ENCODE measurements at places on chromosomes 7 and 10.

- H3K4me1 ChIP-seq = no peaks in the 10 kb centered on the region
- H3K27ac ChIP-seq = no peak overlapping the region
- no peaks in the 10 kb centered on the region for H3K36me3 ChIP-seq
- H3K4me3 ChIP-seq = no peak overlapping the region
- no peak for DNase-seq
Measured at GRCh38 chr7:42606193-42606905, 305.5 kb downstream of the C7orf25 start.

DNA sequence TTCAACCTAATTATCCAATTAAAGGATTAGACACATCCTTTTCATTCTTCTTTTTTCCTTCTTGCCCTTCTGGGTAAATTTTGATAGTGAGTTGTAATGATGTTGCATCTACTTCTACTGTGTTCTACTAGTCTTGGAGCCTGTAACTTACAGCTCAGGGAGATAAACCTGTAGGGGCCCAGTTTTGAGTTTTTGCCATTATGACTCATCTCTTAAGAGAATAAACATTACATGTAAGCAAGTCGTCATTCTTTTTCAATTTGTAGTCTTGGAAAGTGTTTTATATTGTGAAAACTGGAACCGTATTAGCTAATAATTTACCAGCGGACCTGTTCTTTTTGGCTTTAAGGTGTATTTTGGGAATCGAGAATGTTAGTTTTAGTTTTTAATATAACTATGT, 89.7 kb upstream of the RPA3 start:
- no peaks in the 10 kb centered on the region for H3K36me3 ChIP-seq
- no peaks in the 10 kb centered on the region for H3K4me1 ChIP-seq
- no peaks in the 10 kb centered on the region for H3K27me3 ChIP-seq
- no peak for DNase-seq
- H3K27ac ChIP-seq = no peak overlapping the region

- no peak overlapping the region for H3K4me3 ChIP-seq
- DNase-seq = no peak
- no peaks in the 10 kb centered on the region for H3K4me1 ChIP-seq
- no peaks in the 10 kb centered on the region for H3K27me3 ChIP-seq
- H3K36me3 ChIP-seq = no peaks in the 10 kb centered on the region
- no peak overlapping the region for H3K27ac ChIP-seq
Measured at GRCh38 chr7:3282457-3282856, 18.6 kb upstream of the SDK1 start.

DNA sequence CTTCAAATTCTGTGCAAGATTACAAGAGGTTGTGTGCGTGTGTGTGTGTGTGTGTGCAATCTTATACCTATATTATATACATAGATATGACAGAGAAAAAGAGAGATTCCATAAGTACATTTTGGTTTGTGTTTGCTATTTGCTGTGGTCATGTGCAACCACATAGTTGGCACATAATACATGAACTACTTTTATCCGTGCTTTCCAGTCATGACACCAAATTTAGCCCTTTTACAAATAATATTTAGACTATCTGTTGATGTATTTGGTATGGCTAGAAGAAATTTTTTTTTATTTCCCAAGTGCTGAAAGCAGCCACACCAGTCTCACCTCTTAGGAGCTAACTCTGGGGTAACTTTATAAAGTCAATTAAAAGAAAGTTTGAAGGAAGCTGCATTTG, 63.5 kb upstream of the EGFR start:
- H3K27ac ChIP-seq = no peak overlapping the region
- no peaks in the 10 kb centered on the region for H3K27me3 ChIP-seq
- H3K4me3 ChIP-seq = no peak overlapping the region
- H3K4me1 ChIP-seq = no peaks in the 10 kb centered on the region
- no peaks in the 10 kb centered on the region for H3K36me3 ChIP-seq
- no peak for DNase-seq

GRCh38 chr10:107157071-107157470, 7.4 kb downstream of the SORCS1 start:
- no peaks in the 10 kb centered on the region for H3K4me1 ChIP-seq
- H3K36me3 ChIP-seq = no peaks in the 10 kb centered on the region
- no peak overlapping the region for H3K27ac ChIP-seq
- H3K4me3 ChIP-seq = no peak overlapping the region

- no peaks in the 10 kb centered on the region for H3K27me3 ChIP-seq
- no peaks in the 10 kb centered on the region for H3K4me1 ChIP-seq
- H3K4me3 ChIP-seq = no peak overlapping the region
- no peak overlapping the region for H3K27ac ChIP-seq
Measured at GRCh38 chr10:101494650-101495049, 93.4 kb downstream of the POLL start.

Measured in CD8-positive, alpha-beta memory T cell (primary cell).